ENCODE measurements at places on chromosomes 4 and X.

DNA sequence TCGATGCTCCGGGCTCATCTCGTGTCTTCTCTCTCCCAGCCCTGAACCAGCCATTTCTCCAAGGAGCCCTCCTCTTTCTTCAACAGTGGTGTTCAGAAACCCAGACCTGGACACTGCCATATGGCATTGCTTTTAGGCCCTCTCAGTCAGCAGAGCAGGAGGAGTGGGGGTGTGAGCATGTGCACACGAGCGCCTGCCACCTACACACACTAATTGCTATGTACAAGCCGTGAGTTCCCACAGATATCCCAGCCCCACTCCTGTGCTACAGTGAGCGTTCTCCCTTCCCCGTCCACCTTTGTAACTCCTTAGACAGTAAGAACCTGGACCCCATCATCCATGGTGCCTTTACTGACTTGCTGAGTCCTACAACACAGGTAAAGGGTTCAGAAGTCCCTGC is 53.8 kb downstream of the TNIP2 start:
- no peak for DNase-seq

DNA sequence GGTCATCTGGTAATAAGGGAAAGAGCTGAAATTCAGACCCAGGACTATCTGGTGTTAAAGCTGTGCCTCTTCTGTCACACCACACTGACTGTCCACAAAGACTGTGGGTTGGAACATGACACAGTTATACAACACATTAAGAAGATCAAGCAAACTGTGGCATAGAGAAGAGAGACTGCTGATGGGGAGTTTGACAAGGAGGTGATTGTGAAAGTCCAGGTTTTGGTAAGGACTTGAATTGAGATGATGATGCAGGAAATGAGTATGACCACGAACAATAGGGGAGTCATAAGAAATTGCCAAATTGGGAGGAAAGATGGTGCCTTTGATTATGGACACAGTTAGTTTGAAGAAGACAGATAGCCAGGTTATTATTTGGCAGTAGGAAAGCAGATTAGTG is 163.4 kb downstream of the PDGFRA start:
- DNase-seq, result no peak

GRCh38 chr4:72817012-72817411 is 248.0 kb upstream of the ADAMTS3 start:
- DNase-seq, result no peak

DNA sequence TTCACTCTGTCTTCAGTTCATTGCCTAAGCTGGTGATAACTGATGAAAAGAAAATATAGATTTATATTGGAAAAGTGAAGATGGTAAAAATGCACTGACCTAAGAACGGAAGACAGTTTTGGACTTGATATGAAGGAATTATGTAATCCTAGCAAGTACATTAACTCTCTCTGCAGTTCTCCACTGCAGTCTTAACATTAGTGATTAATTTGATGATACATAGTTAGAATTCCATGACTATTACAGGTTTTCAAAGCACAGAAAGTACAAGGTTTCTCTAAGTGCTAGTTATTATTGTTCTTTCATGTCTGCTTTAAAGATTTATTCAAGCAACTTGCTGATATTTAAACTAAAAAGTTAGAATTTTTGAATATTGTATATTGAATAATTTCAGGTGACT is 1591.7 kb upstream of the ADGRL3 start:
- no peak for DNase-seq

DNA sequence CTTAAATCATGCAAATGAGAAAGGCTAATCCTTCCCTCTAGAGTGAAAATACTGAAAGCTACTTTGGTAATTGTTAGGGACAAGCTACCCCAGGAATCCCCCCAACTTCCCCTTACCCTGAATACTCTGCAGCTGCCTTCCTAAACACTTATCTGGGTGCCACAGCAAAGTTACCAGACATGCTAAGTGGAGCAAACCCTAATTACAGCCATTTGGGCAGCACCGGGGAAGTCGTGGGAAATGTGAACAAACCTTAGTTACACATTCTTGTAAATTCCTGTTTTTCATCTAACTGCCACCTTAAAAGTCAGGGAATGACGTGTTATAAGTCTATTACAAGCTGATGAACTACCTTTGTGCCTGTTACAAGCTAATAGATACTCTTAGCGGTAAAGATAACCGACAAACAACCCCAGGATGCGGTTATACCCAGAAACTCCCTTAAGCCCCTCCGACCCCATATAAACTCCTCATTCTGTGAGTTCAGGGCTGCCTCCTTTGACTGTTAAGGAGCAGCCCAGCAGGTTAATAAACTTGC is 66.0 kb upstream of the PLAC8 start:
- DNase-seq, result no peak

GRCh38 chr4:140662082-140662869 is 93.5 kb upstream of the UCP1 start:
- DNase-seq, result no peak

GRCh38 chr4:41058426-41058825 is 155.9 kb downstream of the APBB2 start:
- no peak for DNase-seq

DNA sequence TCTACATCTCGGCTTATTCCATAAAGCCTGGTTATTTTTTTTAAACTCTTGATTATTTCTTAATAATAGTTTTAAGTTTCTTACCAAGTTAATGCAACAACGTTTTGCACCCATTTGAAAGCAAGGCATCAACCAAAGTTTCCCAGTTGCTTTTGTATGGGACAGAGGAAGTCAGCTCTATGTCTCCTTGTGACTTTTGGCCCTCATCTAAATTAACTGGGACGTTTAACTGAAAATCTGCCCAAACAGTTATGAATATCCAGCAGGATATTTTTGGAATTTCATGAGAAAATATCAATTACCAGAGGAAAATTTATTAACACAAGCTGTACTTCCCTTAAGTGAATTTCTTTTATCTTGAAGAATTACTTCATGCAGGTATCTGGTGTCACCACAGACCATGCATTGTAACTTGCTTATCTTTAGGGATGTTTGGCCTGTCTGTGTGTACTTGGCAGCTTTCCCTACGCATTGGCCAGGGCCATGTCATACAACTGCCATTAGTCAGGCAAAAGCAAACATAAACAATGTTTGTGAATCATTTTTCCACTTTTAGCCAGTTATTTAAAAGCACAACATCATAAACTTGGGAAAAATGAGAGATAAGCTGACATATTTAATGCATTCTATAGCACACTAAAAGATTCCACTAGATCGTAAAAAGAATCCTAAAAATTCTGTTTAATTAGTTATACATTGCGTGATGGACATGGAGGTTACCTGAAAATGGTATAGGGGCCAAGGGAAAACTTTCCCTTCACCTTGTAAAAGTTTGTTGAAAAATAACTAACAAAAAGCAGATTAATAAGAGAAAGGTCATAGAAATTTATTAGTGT is 101.4 kb upstream of the PDE5A start:
- DNase-seq, result no peak

GRCh38 chr4:8350841-8351461 is 81.4 kb downstream of the HTRA3 start:
- no peak for DNase-seq

GRCh38 chrX:46279925-46280313 is 265.3 kb downstream of the ZNF674 start:
- no peak for DNase-seq

DNA sequence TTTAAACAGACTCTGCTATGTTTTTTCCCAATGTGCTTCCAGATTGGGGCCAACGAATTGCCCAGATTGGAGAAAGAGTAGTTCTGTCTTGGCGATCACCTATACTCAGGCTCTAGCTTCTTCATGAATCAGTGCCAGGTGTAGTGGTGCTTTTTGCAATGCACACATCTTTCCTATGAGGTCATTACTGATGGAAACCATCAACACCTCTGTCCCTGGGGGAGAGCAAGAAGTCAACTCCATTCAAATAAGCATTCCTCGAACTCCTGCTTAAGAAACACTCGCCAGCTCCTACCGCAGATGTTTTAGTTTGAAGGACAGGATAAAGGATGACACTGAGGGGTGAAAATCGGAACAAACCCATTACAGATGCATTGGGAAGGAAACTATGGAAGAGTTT is 156.5 kb upstream of the DKK2 start:
- DNase-seq, result no peak

- DNase-seq, result no peak
Measured at GRCh38 chr4:109436504-109436903, 2.9 kb downstream of the SEC24B start.

DNA sequence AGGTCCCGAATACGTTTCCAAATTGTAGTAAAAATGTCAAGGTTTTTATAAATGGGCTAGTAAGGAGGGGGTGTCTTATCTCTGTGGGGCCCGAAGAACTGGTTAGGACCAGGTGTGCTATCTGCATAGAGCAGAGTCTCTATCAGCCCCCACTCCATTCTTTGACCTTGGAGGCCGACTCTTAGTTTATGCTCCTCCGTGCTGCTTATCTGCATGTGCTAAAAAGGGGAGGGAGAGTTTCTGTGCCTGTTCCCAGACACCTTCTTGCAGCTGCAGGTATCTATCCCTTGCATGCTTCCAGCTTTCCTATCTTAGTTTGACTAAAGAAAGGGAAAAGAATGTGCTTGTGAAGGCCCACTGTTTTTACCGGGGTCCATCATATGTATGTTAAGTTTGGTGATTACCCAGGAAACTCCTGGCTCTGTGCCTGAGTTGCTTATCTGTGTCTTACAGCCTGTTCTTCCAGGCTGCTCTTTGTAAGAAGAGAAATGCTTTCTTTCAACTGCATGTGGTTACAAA is 28.6 kb upstream of the NAF1 start:
- no peak for DNase-seq

DNA sequence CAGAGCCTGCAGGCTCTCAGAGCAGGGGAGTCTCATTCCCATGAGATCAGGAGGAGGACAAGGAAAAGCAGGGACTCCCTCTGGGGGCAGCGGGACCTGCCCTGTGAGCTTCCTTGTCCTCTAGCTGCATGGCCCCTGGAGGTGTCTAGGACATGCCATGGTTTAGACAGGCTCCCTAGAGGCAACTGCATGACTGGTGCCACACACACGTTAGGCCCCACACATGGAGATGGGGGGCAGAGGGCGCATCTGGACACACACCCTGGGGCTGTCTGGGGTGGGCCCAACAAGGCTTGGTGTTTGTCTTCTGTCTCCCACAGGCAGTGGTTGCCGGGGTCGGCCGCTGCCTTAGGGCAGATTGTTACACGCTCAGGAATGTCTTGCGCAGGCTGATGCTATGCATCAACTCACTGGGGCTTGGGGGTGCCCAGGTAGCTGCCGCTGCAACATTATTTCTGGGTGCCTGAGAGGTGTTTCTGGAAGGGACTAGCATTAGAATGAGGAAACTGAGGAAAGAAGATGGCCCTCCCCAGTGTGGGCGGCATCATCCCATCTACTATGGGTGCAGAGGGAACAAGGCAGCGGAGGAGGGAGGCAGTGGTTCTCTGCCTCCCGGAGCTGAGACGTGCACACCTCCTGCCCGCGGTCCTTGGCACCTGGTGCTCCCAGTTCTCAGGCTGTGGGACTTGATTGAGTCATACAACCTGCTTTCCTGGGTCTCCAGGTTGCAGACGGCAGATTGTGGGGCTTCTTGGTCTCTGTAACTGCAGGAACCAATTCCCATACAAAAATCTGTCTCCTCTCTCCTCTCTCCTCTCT is 32.1 kb upstream of the GPR78 start:
- DNase-seq, result no peak

DNA sequence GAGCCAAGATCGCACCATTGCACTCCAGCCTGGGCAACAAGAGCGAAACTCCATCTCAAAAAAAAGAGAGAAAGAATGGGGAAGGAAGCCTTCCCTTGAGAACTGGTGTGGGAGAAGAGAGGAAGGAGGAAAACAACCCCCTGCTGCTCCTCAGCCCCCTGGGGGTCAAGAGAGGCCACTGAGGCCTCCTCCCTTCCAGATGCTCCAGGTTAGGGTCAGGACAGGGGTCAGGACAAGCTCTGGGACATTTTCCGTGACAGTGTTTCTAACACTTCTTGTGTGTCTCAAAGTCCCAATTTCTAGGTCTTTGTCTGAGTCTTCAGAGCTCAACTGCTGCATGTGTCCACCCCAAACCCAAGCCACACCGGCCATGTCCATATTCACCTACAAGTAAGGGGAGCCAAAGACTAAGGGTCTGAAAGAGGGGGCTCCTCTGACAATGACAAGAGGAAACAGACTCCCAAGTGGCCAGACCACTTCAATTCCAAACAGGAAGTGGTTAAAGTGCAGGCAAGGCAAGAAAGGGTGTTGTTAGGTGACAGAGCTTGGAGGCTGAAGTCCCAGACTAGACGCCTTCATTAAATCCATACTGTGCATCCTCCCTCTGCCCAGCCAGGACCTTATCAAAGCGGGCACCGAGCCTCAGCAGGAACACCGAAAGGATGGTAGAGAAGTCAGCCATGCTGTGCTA is 8.3 kb downstream of the L1CAM start:
- no peak for DNase-seq

DNA sequence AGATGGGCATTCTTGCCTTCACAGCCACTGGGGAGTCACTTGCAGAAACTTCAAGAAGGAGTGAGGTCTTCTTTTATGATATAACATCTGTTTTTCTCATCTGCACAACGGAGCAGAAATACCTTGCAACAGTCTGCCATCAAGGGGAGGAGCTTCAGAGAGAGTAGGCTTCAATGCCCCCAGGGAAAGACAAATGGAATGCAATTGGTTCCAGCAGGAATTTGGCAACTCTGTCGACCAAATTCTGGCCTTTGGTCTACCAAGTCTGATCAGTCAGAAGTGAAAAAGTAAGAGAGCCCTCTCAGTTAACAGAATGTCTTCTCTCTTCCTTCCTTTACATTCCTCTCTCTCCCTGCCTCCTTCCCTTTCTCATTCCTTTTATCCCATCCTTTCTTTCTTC is 229.3 kb downstream of the IDS start:
- DNase-seq, result no peak

DNA sequence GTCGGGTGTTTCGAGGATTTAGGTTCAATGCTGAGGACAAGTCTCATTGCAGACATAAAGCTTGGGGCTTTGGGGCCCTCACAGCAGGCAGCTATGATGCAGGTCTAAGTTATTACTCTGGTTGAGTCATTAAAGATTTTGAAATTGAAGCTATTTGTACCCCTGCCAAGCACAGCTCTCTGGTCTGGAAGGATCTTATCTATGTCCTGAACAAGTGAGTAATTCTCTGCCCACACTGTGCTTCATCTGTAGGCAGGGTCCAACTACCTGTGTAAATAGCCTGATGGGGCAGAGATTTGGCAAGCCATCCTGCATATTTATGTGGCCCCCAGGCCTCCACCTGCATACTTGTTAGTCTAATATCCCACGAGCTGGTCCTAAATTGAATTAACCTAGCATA is 41.4 kb upstream of the MAGEA4 start:
- DNase-seq, result no peak

DNA sequence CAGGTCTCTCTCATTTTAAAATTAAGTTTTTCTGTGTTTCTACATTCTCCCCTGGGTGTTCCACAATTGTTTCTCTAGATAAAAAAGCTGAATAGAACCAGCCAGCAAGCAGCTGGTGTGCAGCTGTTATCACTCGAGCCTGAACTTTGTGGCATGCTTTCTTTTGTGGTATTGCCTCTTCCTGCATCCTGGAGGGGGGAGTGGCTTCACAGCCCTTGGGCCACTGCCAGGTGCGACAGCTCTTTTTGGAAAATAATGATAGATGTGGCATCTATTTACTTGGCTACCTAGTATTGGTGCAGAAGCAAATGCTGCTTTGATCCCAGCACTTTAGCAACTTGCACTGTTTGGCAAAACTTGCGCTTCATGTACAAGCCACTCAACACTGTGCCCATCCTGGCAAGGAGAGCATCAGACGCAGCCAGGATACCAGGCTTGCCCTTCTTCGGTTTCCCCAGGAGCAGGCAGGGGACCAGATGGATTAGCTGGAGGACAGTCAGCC is 69.4 kb downstream of the HMGB2 start:
- no peak for DNase-seq

GRCh38 chrX:149572743-149573142 is 14.5 kb downstream of the MAGEA9B start:
- no peak for DNase-seq
